ENCODE measurements at places on chromosomes 11 and 22.

DNA sequence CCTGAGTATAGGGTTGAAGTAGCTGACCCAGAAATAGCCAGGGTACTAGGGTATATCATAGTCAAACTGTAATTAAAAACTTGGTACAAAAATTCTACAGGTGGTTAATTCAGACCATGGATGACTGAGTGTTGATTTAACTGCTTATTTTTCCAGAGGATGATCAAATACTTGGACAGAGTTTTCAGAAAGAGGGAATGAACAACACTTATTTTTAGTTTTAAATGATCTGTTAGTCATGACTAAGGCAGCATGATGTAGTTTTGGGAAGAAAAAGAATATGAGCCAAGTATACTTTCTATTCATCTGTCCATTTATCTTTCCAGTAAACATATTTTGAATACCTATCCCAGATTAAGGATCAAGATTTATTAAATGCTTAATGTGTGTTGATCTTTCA is 19.8 kb upstream of the CCDC89 start:
- DNase-seq, result no peak

DNA sequence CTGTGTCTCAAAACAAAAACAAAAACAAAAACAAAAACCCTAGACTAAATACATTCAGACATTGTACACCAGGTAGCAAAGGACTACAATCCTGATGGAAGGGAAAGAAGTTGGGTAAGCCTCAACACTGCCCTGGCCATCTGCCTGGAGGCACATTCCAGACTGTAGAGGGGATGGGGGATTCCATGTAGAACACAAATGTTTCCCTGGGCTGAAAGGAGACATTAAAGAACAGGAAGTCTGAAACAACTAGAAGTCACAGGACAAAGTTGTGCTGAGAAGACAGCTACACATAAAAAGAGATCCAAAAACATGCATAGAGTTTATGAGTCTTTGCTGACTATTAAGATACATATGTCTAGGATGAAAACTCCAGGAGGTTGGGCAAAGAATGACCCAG is 83.9 kb downstream of the RRAS2 start:
- no peak for DNase-seq

DNA sequence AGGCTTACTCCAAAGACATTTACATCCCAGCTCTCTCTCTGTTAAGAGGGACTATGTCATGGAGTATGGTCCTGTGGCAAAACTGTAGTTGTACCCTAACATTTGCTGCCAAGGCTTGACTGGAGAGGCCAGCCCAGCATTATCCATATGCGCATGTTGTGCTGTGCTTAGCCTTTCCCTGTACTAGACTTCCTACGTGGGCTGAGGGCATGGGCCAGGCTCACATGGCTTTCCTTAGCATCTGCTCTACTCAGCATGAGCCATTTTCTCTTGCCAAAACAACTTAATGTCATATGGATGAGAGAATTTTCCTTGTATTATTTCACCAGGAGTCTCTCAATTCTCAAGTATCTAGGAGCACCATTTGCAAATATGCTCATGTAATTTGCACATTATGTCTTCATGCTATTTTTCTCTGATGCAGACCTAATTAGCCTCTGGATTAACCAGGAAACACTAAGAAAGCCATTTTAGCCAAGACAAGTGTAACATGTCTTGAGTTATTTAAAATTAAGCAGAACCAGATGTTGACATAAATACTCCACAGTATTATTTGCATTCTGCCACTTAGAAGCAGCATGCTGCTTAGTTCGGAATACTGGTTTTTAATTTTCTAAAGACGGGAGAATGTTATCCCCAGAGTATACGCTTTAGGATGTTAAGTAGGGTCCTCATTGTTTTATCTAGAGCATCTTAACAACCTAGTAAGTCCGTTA is 71.7 kb upstream of the FAR1 start:
- no peak for DNase-seq

- peak; percentile 80 for DNase-seq
Observed at GRCh38 chr11:6419009-6419631, at the start of gene APBB1. Gene APBB1, minus strand, starts transcription at chr11:6419094. Its CDS starts 7,747 bp downstream, at chr11:6411347.

DNA sequence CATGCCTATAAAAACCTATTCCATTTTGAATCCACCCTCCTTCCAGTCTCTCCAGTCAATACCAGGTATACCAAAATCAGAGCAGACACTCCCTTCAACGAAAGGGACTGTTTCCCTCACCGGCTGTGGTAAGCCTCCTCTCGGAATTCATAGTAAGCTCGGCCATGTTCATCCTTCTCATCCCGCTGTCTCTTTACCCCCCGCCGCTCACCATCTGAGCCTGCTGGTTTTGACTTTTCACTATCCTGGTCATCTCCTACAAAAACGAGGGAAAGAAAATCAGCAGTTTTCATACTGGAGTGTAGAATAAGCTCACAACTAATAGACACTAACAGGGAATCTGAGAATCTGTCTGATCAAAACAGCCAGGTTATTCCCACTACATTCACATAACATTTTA is 3.1 kb downstream of the HNRNPUL2 start:
- no peak for DNase-seq

- peak; percentile 60 for DNase-seq
Observed at GRCh38 chr11:69055598-69056516, 7.1 kb downstream of the TPCN2 start.

Data from left hindlimb (tissue), 1 donor.